IPS DF 6.9 (cell line): ENCODE measurements at places on chromosomes 5 and 9.
A peak's percentile ranks its signal among the peaks of the same experiment; 100 is the strongest.

DNA sequence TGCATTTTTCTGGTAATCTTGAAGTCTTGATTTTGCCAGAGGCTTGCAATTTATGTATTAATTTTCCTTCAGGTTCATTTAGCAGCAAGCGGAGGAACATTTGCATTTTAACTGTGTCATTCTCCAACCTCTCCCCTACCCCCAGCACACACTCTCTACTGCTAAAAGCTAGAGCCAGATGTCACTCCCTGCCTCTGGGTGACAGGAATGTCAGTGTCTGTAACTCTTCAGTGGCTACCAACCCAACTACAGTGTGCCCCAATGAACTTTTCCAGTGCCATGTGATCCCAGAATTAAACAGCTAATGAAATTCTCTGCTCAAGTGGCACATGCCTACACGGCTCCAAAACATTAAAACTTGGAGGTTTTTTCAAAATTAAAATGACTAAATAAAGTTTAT is 260.3 kb downstream of the GOLPH3 start:
- no peak for DNase-seq

DNA sequence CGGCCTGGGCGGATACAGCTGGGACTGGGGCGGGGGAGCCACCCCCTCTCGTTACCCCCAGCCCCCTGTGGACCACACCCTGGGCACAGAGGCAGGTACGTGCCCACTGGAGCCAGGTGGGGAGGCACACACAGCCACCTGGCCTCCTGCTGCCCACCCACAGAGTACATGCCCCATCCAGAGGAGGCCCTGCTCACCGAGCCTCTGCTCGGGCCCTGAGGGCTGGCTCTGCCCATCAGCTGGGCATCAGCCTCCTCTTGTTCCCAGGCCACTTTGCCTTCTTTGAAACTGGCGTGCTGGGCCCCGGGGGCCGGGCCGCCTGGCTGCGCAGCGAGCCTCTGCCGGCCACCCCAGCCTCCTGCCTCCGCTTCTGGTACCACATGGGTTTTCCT is 6.3 kb downstream of the MAMDC4 start:
- DNase-seq = no peak

DNA sequence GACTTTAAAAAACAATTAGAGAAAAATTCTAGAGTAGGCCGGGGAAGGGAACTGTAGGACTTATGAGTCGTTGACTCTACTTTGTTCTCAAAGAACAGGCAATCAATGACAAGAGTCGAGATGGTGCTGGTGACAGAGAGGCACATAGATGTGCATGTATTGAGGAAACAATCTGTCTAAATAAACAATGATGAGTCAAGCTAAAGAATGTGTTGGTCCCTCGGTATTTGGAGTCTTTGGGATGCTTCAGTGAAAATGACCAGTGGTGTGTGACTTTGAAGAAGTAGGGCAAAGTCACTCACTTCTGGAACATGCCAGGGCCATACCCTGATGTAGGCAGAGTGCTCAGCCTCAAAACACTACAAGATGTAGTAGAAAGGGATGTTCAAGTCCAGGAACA is 288.1 kb upstream of the PANK3 start:
- DNase-seq = no peak

DNA sequence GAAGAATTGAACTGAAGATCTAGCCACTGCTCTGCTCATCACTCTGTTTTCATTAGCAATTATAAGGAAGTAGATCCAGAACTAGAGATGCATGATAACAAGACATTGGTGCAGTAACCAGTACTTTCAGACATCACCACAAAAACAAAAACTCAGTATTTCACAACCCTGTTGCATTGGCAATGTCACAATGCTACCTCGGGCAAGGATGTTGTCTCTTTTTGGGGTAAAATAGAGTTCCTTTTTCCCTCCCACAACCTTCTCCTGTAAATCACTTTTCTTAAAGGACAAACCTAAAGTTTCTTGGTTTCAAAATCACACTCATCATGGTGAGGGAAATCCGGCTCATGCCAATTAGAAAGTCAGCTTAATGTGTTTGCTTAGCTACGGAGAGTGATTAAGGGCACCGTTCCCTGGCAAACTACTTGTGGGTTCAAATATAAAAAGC is 420.1 kb upstream of the MEF2C start:
- DNase-seq = no peak

DNA sequence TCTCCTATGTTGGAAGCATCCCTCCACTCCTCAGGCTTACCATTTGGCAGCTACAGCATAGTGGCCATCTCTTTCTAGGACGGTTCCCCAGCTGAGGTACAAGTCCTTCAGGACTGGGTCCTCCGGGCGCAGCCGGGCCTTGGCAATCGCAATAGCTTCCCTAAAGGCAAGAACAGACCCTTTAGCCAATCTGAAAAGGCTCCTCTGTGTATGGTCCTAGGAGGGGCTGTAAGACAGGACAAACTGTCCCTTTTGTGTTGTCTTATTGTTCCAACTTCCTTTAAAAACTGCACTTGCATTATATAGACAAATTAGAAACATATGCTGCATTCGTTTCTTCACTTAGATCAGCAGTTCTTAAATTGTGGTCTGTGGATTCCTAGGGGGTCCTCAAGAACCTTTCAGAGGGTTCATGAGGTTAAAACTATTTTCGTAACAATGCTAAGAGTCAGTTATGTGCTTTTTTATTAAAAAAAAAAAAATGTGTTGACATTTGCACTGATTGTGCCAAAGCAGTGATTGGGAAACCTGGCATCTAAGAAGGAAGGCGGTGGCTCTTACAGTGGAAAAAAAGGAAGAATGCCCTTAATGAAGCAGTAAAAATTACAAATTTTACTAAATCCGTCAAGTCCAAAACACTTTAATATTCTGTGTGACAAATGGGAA is 38.7 kb downstream of the GEMIN5 start:
- DNase-seq = no peak

DNA sequence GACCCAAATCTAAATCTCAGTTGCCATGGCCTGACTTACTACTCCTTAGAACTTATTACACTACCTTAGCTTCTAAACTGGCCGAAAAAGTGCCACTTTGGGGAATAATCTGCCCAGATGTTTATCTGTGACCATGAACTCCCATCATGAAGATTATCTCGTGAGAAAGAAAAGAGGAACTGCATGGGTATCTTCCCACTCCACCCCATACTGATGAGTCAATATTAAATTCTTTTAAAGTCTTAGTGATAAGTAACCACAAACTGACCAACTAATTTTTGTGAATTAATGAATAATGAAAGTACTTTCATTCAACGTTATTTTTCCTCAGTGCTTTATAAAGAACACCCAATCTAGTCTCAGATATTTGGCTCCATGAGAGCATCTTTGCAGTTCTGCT is 493.5 kb downstream of the EBF1 start:
- DNase-seq = no peak

DNA sequence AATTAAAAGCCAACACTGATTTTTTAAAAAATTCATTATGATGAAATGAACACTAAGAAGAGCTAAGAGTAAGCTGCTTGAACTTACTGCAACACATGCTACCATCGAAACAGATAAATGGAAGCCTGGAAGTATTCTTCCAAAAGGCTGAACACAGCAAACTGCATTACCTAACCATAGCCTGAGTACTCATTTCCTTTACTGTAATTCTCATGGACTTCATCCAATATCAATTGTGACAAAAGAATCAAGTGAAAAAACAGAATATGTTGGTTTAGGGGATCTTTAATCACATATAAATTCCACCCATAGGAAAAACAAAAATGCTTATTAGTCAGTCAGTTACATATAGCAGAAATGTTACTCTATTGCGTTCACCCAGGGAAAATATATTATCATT is 68.5 kb downstream of the DROSHA start:
- DNase-seq = no peak

- DNase-seq = no peak
Measured at GRCh38 chr5:61689153-61689846, 357.2 kb downstream of the ZSWIM6 start.

DNA sequence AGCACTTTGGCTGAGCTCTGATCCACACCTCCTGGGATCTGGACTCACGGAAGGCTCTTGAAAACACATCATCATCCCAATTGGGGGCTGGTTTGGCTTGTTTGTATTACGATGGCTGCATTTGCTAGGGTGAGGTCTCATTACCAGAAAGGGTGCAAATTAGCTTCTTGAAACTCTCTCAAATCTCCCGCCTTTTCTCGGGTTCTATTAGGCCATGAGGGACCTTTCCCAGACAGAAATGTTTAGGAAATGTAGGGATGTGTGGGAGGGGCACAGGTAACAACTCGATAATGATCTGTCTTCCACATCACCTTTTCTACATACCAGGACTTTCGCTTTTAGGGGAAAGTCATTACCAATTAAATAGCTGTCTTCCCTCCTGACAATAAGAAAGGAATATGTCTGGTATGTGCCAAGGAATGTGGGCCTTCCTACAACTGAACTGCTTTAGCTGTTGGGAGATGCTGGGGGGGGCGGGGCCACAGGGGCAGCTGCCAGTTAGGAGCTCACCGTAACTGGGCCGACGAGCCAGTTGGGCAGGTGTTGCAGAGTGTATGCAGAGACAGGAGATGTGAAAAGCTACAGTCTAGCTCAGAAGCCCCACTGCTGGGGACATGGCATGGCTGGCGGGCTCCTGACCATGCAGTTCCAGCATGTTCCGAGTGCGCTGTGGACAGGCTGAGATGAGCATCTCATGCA is 71.2 kb downstream of the AK8 start:
- peak; percentile 60 for DNase-seq

DNA sequence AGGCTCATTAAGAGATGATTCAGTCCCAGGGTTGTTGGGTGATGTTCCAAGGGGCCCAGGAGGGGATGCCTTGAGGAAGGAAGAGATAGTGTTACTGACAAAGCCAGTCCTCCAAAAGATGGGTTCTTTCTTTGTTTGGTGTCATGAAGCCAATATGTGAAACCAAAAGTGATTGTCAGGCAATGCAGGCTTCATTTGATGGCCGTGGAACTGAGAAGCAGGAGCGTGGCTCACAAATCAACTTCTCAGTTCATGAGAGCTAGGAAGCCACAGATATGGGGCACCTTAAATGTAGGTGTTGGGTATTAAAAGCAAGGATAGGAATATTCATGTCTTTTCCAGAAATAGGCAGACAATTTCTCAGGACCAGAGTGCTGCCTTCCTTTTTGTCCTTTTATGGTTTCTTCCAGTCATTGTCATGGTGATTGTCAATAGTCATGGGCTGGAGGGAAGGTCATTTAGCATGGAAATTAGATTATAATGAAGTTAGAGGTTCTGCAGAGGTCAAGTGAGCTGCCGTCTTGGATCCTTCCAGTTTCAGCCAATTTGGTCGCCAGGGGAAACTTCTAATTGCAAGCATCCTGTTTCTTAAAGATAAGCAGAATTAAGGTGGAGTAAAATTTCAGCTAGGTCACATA is 393.0 kb downstream of the NTRK2 start:
- no peak for DNase-seq

DNA sequence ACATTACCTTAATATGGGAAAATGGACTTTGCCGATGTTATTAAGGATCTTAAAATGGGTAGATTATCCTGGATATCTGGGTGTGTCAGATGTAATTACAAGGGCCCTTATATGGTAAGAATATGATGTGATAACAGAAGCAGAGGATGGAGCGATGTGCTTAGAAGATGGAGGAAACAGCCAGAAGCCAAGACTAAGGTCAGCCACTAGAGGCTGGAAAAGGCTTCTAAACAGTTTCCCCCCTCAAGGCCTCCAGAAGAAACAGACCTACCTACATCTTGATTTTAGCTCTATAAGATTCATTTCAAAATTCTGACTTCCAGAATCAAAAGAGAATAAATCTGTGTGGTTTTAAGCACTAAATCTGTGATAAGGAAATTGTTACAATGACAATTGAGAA is 131.9 kb downstream of the CAAP1 start:
- no peak for DNase-seq

- no peak for DNase-seq
Measured at GRCh38 chr9:98430535-98431292, 175.3 kb upstream of the TBC1D2 start.

DNA sequence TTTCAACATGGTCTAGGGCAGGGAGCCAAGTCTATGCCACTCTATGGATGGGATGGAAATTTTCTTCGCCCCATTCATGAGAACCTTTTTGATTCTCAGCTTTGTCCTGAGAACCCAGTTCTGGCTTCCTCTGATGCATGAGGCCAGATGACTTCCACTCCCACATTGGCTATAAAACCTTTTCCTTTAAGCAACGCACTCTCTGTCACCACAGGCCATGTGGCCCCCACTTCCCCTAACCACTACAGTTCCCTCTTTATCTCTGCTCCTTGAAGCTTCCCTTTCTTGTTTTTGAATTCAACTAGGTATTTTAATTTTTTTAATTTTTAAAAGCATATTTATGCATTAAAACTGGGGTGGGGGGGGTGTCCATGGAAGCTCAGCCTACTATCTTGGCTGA is 401.3 kb downstream of the ENC1 start:
- DNase-seq = no peak

- no peak for DNase-seq
Measured at GRCh38 chr5:32790411-32790951, 79.4 kb downstream of the NPR3 start.

DNA sequence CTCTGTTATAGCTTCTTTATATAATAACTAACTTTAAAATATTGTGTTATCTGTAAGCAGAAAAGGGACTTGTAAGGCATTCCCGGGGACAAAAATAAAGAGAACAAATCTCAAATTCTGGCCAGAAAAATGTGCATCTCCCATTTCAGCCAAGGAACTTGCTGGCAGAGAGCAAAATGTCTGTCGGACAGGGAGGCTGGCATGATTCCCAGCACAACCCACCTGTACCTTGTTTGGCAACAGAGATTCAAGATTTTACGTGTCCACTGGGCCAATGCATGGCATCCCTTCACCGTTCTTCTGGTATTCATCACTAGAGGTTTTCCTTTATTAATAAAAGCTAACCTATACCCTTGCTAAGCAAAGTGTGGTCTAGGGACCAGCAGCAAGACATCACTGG is 566.6 kb downstream of the PSAT1 start:
- DNase-seq = no peak

DNA sequence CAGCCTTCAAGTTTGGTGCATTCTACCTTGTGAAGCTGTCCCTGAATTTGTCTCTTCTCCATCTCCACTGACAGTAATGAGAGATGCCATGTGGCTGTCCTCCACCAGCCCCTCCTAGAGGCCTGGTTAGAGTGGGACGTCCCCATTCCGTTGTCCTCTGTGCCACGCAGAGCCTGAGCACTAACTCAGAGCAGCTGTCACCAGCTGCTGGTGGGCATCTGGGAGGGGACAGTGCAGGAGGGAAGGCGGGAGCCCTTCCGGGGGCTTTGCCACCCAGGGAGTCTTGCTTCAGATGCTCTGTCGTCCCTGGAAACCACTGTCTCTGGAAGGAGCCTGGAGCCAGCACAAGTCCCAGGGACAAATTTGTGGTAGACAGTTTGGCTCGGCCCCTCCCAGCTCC is 78.6 kb downstream of the PDZD2 start:
- DNase-seq = no peak

GRCh38 chr9:94638335-94639060 is 820 bp downstream of the FBP1 start:
- no peak for DNase-seq
